ENCODE measurements at places on chromosomes 5 and 9. TPM values are rescaled to one million over a fixed set of nuclear protein-coding genes. Genes with fewer than 3 reads are reported as not detected.

The C9orf72 gene
- 11.2 TPM for total RNA-seq

DNA sequence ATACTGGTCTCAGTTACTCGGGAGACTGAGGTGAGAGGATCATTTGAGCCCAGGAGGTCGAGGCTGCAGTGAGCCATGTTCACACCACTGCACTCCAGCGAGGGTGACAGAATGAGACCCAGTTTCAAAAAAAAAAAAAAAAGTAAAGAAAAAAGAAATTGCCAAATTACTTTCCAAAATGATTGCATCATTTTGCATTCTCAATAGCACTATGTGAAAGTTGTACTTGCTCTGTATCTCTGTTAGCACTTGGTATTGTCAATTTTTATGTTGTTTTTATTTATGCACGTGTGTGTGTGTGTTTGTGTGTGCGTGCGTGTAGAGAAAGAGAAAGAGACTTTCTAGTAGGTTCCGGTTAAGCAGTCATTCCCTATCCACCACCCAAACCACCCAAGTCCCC, 328.4 kb downstream of the RAB3C start:
- DNase-seq: no peak

The DCTN3 gene
- 128 TPM for total RNA-seq

GRCh38 chr5:134252671-134253070, 26.8 kb upstream of the PPP2CA start:
- DNase-seq: peak; percentile 84

DNA sequence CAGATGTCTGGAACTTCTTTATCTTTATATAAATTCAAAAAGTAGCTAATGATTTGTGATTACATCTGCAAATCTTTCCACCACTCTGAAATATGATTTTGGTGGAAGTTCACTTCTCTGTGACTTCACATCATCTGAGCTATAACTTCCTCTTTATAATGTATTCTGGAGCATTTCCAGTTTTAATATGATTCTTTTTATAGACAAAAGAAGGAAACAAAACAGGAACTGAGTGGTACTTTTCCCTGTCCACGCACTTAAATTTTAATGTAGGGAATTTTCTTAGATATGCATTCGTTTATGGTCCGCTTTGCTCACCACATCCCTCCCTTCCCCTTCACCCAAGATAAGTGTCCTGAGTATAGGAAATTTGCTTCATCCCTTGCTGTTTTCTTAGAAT, 333.5 kb downstream of the CHSY3 start:
- DNase-seq: no peak

The IFNK gene
- not detected for total RNA-seq

The RASEF gene
- total RNA-seq: 10.2 TPM

Measured in kidney epithelial cell (primary cell).